ENCODE measurements at places on chromosomes 2 and 18.

DNA sequence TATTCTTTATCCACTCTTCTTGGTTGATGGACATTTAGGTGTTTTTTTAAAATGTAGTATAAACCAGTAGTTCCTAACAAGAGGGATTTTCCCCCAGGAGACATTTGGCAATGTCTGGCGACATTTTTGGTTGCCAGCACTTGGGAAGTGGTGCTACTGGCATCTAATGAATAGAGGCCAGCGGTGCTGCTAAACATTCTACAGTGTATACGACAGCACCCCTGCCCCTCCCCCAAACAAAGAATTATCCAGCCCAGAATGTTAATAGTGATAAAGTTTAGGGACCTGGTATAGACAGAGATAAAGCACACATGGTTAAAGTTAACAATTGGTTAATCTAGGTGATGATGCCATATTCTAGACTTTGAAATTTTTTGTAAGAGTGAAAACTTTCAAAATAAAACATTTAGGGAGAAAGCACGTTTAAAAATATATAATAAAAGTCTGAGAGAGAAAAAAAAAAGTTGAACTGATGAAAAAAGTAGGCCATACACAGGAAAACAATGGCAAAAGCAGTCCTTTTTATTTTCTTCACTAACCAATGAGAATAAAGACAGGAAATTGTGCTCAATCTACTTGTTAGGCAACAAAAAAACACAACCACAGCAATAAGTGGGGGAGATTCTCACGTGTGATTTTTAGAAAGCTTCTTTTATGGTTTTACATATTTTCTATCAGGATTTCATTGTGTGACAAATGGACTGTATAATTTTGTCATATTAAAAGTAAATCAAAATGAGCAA is 14.8 kb downstream of the FBXO48 start:
- no peak for DNase-seq

GRCh38 chr2:195021711-195022507 is 635.1 kb upstream of the SLC39A10 start:
- DNase-seq, result no peak

- DNase-seq, result no peak
Observed at GRCh38 chr2:16635791-16636699, 29.6 kb downstream of the CYRIA start.

DNA sequence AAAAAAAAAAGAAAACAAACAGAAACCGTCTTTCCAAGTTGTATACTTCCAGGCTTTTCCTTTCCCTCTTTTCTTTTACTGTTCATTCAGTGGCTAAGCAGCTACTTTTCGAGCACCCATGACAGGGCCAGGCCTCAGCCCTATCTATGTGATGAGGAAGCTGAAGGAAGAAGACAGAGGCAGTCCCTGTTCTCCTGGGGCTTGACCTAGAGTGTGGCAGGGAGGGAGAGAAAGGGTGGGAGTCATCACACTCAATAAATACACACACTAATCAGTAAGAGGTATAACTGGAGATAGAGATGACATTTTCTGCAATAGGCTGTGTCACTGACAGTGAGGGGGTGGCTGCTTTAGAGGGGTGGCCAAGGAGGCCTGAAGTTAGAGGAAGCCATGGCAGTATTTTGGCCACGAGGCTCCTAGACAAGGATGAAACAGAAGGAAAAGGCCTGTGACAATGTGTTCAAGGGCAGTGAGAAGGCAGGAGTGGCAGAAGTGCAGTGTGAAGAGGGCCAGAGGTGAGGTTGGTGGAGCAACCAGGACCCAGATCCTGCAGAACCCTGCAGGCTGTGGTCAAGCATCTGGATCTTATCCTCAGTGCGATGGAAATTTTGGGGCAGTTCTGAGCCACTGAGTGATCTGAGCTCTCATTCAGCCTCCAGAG is 131.8 kb upstream of the TTC39C start:
- DNase-seq, result no peak

DNA sequence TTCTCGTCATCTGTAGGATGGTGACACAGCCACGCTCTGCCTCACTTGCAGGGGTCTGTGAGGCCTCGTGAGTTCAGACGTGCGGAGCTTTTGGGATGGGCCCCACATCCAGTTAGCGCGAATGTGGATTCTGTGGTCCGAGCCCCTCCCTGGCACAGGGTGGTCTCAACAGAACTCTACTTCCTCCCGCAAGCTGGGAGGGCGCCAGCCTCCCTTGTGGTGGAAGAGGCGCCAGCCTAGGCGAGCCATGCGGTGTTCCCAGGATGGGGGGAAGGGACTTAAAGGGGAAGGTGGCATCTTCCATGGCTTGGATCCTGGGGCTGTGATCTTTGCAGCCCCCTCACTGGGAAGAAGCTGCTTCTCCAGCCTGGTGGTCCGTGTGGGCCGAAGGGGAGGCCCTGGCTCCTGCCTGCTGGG is 1.4 kb downstream of the SNORC start:
- DNase-seq, result no peak

DNA sequence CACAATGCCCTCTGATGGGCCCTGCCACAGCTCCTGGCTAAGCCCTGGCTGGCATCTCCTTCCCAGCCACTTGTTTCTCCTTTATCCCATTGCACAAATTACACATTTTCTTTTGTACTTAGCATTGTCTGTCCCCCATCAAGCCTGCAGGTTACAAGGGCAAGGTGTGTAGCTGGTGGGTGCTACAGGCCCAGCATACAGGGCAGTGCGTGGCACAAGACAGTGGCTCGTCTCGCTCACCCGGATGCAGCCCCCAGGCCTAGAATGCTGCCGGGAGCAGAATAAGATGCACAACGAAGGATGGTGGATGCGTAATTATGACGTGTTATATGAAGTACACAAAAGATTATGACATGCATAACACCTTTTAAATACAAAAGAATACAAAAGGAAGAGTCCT is 87.6 kb downstream of the EIPR1 start:
- DNase-seq, result no peak

GRCh38 chr2:138327967-138328366 is 173.6 kb upstream of the SPOPL start:
- no peak for DNase-seq

DNA sequence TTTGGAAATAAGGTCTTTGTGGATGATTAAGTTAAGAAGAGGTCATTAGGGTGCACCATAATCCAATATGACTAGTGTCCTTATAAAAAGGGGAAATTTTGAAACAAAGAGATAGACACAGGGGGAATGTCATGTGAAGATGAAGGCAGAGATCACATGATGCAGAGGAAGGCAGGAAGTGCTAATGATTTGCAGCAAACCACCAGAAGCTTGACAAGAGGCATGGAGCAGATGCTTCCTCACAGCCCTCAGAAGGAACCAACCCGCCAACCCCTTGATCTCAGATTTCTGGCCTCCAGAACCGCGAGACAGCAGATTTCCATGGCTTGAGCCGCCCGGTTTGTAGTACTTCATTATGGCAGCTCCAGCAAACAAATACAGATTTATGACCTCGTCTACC is 17.4 kb upstream of the SMARCAL1 start:
- no peak for DNase-seq

GRCh38 chr2:109168086-109168485 is 39.1 kb downstream of the SH3RF3 start:
- no peak for DNase-seq

- DNase-seq, result no peak
Observed at GRCh38 chr18:59459369-59460071, 100.5 kb upstream of the LMAN1 start.

- DNase-seq, result no peak
Observed at GRCh38 chr2:233850745-233851144, 3.6 kb downstream of the HJURP start.

GRCh38 chr2:191158747-191159146 is 8.0 kb upstream of the STAT4 start:
- DNase-seq, result no peak

DNA sequence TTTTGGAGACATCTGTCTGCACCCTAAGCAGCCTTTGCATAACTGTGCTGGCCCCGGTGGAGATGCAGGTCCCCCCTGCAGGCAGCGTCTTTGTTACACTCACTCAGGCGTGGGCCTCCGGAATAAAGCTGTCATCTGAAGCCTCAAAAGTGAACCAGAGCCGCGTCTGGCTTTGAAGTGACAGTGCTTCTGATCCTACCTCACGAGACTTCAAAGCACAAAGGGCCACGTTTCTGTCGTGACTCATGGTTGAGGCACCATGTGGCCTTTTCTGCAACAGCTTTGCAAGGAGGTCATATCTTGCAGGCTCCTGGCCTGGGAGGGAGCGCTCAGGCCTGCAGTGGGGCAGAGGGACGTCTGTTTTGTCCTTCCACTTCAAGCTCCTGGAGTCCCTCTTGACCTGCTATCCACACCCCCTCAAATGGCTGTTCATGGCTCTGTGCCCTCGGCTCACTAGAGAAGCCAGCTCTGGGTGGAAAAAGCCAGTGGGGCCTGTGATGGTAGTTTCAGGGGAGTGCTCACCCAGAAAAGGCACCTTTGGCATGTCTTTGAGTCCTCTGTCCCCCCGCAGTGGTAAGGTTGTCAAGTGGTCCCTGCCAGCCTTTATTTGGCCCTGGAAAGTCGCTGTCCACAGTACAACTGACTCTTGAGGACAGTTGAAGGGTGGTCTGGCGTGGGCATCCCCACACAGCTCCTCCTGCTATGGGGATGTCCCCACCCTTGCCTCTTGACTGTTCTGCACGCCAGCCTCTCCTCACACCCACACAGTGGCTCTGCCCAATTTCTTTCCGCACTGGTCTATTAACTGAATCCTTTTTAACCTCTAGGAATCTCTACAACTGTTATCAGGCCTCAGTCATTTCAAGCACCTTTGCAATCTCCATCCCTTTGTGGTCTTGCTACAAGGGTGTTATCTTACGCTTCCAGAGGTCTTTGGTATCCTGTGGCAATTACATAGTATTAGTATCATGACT is 19.3 kb downstream of the GPR55 start:
- no peak for DNase-seq

GRCh38 chr2:127515383-127515915 is 10.8 kb downstream of the IWS1 start:
- DNase-seq, result no peak

- DNase-seq, result no peak
Observed at GRCh38 chr2:217252181-217252580, 392.3 kb upstream of the TNP1 start.
